HAP-1 (cell line): ENCODE measurements at places on chromosomes 11 and 22.
A peak's percentile ranks its signal among the peaks of the same experiment; 100 is the strongest.

GRCh38 chr11:85279267-85279666 lies 347.9 kb downstream of the DLG2 start:
- DNase-seq, result no peak

- DNase-seq, result no peak
Observed at GRCh38 chr11:102430158-102430836, 22.3 kb downstream of the TMEM123 start.

DNA sequence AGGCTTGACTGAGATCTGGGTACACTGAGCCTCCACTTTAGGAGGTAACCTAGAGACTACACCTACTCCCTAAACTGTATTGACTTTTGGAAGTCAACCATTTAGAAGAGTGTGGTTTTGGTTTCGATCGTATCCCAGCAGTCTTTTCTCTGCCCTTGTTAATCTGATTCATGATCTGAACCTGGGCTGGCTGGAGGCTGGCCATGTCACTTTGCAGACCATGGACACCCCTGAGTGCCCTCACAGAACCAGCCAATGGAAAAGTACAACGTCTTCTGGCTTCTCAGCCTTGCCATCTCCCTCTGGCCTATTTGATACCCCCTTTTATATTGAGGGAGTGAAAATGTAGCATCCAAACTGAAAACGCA lies 10.8 kb downstream of the EHF start:
- DNase-seq, result no peak

DNA sequence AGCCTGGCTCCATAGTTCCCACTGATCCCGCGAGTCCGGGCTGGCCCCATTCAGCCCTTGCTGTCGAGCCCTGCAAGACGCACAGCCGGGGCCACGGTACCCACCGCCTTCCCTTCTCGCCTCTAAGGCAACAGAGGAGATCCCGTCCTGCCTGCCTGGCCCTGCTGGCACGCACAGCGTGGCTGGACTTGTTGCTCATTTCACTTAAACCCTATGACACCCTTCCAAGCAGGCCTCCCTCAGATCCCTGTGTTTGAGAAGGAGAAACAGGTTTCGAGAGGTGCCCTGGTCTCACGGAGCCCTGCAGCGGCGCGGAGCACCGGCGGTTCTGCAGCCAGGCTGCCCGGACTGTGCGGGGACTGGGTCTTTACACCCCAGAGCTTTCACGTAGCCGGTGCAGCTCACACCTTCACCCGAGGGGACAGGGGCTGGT lies 1048.4 kb downstream of the BRD1 start:
- no peak for DNase-seq

- no peak for DNase-seq
Observed at GRCh38 chr11:71505781-71506180, 21.3 kb upstream of the KRTAP5-7 start.

GRCh38 chr11:26862801-26863200 lies 131.1 kb upstream of the FIBIN start:
- DNase-seq, result no peak

DNA sequence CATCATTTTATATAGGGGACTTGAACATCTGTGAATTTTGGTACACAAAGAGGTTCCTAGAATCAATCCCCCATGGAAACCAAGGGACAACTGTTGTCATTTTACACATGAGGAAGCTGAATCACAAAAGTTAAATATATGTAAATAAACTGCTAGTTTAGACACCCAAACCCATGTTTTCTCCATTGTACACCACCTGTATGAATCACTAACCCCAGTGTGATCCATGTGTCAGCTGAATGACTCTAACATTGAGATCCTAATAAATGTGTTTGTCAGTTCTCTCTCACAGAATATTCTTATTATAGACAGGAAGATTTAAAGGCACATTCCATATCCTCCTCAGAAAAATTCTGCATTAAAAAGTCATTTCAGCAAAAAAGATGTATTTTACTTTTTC lies 83.3 kb downstream of the ATG16L2 start:
- DNase-seq, result no peak

DNA sequence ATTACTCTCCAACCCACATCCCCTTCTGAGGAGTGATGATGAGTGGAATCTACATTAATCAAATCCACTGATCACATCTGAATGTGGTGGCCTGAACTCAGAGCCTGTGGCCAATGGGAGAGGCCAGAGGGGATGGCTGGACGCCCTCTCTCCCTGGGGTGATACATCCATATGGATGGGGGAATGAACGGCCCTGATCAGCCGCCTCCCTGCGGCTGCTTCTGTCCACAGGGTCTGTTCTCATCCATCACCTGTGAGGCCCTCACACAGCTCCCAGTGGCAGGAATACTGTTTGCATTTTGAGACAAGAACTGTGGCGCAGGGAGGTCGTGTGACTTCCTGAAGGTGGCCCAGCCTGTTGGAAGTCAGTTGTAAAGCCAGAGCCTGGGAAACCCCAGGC lies 78.3 kb upstream of the SHISAL1 start:
- DNase-seq, result no peak

- DNase-seq, result no peak
Observed at GRCh38 chr22:37329238-37330140, 47.2 kb downstream of the CYTH4 start.

DNA sequence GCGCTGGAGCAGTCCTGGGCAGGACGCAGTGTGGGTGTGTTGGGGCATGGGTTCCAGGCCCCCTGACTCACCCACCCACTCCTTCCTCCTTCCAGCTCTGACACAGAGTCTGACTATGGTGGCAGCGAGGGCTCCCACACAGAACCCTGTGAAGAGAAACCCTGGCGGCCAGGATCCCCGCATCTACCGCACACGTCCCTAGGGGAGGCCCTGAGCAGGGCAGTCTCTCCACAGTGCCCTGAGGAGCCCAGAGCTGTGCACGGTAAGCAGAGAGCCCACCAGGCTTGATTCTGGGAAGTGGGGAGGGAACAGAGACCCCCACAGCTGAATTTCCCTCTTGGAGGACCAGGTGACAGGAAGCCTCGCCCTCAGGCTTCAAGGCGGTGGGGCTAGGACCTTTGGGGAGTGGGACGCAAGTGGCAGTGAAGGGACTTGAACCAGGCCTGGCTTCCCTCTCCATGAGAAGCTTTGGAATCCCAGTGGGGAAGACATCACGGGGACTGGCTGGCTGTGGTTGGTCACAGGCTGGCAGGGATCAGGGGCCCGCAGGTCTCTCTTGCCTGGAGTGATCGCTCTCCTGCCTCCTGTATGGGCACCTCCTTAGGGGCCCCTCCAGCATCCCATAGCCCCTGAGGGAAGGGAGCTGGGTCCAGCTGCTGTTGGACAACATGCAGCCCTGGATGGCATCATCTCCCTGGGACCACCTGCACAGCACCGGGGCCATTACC lies 96.4 kb upstream of the PARVA start:
- DNase-seq, result no peak

- DNase-seq, result no peak
Observed at GRCh38 chr11:117818041-117818873, 6.3 kb downstream of the FXYD2 start.

DNA sequence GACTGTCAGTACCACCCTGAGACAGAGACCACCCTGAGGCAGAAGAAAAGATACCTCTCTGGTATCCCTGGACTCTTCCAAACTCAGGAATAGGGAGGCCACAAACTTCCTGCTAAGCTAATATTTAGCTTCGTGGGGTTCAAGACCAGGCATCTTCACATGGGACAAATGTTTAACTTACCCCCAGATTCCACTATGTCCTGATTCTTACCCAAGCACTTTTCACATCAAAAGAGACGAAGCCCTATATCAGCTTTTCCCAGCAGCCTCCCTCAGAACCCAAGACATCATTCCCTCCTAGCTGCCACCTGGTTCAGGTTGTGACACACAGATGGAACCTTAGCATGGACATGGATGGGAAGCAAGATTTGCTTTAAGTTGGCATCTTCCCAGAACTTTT lies 32.1 kb downstream of the SMC1B start:
- DNase-seq, result no peak

GRCh38 chr11:128336203-128336602 lies 251.2 kb downstream of the ETS1 start:
- DNase-seq, result no peak

DNA sequence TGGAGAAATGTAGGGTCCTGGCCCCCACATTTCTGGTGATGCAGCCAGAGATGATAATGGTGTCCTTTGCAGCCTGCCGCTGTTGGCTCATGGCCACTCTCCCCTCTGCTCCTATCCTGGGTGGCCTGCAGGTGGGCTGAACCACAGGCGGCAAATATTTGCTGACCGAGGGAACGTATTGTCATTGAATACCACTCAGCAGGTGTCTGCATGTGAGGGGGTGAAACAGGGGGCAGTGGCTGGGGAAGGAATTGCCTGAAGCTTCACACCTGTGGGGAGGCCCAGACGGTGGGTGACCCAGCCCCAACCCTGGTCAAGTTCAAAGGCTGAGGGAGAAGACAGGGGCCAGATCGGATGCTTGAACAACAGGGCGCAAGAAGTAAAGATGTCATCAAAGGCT lies 73.3 kb upstream of the WNT11 start:
- DNase-seq, result no peak

- DNase-seq, result no peak
Observed at GRCh38 chr11:6642957-6643356, 12.7 kb downstream of the DCHS1 start.

GRCh38 chr11:40215556-40215955 lies 1243.9 kb downstream of the LRRC4C start:
- DNase-seq, result no peak

GRCh38 chr11:116190861-116191260 lies 581.9 kb downstream of the BUD13 start:
- no peak for DNase-seq

GRCh38 chr11:113436672-113437252 lies 38.4 kb downstream of the DRD2 start:
- DNase-seq, result no peak

DNA sequence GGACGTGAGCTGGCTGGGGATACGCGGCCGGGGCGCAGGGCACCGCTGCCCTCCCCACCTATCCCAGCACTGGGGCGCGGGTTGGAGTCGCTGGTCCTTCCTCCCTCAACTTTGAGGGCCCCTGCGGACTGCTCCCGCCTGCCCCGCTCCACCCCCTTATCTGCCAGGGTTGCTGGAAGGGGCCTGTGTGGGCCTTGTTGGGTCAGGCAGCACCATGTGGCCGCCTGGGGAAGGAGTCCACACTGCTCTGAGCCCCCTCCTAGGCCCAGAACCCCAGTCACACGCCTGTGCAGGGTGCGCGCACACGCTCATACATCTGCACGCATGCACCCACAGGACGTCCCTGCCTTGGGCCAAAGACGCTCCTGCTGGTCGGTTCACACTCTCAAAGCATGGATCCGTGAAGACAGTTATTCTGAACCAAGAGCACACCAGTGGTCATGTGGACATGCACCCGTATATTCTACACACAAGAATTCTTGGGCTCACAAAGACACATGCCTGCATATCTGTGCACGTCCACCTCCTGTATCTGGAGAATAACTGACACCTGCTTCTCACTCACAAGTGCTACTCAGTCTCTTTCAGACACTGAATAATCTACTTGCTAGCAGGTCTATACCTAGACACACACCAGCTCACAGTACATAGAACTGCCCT lies 710 bp downstream of the TUB start:
- no peak for DNase-seq

DNA sequence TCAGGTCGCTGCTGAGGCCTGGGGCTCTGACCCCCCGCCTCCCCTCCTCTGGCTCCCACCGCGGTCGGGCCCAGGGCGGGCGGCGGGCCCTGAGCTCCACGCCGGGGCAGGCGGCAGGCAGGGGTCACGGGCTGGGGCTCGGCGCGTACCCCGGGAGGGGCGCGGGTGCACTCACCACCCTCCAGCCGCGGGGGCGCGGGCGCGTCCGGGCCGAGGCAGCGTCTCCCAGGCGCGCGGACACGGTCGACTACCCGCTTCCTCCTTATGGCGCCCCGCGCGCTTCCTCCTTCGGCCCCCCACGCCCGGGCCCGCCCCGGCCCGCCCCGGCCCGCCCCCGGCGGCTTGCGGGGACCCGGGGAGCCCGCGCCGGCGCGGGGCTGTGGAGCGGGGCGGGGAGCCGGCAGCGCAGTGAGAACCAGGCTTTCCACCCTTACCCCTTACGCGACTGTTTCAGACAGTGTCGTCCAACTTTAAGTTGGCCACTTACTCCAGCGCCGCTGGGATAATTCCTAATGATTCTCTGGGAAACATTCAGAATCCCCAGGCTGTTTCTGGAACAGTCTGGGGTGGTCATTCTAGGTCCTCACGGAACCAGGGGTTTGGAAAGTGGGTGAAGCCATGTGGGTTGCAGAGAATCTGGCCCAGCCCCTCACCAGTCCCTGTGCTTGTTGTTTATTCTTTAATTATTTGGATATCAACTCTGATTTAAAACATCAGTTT lies at the start of gene BID:
TSS of gene BID (minus strand) at position 264 of the 720 bp plus-strand sequence. CDS start 24,353 bp downstream, outside the sequence.
- DNase-seq, result no peak

DNA sequence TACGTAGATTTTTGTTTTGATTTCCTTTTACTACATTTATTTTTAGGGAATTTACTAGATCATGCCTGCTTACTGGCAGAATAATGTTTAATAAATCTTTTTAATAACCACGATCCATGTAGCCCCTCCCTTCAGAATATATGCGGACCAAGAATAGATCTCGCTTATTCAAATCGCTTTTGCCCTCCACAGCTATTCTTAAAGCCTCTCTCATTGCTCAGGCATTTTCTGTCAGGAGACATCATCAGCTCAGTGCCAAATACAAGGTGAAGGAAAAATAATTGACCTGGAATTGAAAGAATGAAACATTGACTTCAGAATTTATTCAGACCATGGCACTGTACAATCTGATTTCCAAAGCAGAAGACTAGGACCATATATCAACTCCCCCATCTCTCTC lies 10.0 kb upstream of the JAML start:
- no peak for DNase-seq

DNA sequence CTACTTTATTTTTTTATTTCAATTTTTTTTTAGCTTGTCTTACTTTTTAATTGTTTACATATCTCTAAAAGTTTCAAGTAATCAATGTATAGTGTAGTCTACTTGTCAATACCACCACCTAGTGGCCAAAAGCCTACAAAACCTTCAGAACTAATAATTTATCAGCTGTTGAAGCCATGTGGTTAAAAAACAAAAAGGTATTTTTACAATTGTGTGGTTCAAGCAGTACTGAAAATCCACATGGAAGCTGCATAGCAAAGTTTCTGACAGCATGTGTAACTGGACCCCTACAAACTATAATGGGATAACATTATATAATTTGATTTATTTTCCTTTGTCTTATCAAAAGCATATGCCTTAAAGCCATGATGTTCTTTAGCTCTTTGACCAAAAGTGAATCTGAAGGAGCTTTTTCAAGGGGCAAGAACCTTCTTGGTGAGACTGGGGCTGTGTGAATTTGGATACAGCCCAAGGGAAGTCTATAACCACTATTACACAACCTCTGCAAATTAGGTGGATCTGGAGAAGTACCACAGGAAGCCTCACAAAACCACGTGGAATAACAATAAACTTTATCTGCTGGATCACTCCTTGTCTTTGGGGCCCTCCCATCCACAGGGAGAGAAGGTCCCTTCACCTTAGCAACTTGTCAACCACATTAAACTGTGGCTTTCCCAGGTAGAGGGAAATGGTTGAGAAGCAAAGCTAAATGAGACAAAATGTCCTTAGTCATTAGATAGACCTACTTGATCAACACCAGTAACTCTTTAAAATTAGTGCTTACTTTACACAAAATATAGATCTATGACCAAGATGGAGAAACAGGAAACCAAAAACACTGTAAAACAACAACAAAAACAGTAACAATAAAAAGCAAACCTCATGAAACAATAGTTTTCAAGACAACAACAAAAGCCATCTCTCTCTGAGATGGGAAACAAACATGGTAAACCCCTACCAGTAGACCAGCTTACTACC lies 9.9 kb downstream of the NARS2 start:
- peak; percentile 71 for DNase-seq

- no peak for DNase-seq
Observed at GRCh38 chr11:114796954-114797721, 118.8 kb downstream of the NXPE2 start.
